K562 (cell line): ENCODE measurements at places on chromosomes 12 and 14. TPM values are rescaled to one million over a fixed set of nuclear protein-coding genes. Genes with fewer than 3 reads are reported as not detected.

The MARK3 gene
- 54.1 and 63.1 TPM in 2 replicates for total RNA-seq

The RNASE3 gene
- not detected in 2 replicates for total RNA-seq

The RERGL gene
- total RNA-seq: not detected in 2 replicates

The DAO gene
- total RNA-seq: not detected in 2 replicates

The BCL2L14 gene
- not detected in 2 replicates for total RNA-seq

The DDN gene
- total RNA-seq: 3.4 and 3.6 TPM in 2 replicates

The GDF3 gene
- total RNA-seq: not detected in 2 replicates

- DNase-seq: no peak
These were observed 127.6 kb upstream of the ARID2 start for GRCh38 chr12:45601888-45602287.

- DNase-seq: peak; percentile 54
These were observed 53.3 kb upstream of the CERS5 start for GRCh38 chr12:50220363-50220995.

- DNase-seq: no peak
These were observed 4.9 kb upstream of the ESRRB start for GRCh38 chr14:76371066-76371465.

- peak; percentile 38 for DNase-seq
These were observed 1.8 kb upstream of the RCOR1 start for GRCh38 chr14:102590667-102591099.

- peak; percentile 68 for DNase-seq
These were observed 33.2 kb downstream of the MARK3 start for GRCh38 chr14:103418481-103418818.

DNA sequence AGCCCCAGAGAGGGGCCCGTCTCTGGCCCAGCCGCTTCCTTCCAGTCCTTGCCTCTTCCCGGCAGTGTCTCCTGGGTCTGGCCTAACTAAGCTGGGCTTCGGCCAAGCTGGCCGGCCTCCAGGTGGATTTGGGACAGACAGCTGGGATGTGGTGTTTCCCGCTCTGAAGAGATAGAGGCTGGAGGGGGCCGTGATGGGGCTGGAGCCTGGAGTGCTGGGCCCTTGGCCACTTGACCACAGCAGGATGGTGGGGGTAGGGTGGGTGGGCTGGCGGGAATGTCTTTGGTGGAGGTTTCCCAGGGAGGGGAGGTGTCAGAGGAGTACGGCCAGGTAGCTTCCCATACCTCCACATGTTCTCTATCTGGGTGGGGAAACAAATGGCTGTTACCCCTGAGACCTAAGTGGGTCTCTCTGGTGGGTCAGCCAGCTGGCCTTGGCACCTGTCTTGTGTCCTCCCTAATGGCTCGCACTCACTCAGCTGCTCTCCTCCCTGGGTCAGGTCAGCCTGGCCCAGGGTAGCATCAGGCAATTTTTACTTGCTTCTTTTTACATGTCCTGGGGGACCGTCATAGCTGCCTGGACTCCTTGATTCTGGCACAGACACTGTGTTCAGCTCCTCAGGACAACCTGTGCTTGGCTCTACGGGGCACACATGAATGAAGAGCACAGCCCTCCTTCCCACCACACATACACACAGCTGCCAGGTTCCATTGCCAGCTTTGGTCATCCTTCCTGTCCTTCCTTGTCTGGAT, 19.8 kb upstream of the PGF start:
- DNase-seq: no peak

GRCh38 chr14:65872536-65872935, 460.0 kb downstream of the FUT8 start:
- DNase-seq: no peak

DNA sequence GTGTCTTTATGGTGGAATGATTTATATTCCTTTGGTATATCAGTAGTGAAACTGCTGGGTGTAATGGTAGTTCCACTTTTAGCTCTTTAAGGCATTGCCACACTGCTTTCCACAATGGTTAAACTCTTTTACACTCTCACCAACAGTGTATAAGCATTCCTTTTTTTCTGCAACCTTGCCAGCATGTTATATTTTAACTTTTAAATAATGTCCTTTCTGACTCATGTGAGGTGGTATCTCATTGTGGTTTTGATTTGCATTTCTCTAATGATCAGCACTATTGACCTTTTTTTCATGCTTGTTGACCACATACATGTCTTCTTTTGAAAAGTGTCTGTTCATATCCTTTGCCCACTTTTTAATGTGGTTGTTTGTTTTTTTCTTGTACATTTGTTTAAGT, 142.5 kb downstream of the MSRB3 start:
- no peak for DNase-seq

DNA sequence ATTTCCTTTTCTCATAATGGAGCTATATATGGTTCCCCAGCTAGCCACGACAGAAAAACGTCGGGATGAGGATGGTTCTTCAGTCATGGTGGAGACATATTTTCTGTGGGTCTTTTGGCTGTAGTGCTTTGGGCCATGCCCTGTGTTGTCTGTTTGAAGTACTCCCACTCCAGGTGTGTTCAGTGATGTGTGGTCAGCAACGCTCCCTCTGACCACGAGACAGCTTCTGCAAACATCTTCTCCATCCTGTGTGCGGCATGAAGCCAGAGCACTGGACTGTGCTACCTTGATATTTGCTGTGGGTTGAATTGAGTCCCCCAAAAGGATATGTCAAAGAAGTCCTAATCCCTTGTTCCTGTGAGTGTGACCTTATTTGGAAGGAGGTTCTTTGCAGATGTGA, 931.2 kb downstream of the NRXN3 start:
- DNase-seq: no peak
